ENCODE measurements at places on chromosomes 7 and 10.

DNA sequence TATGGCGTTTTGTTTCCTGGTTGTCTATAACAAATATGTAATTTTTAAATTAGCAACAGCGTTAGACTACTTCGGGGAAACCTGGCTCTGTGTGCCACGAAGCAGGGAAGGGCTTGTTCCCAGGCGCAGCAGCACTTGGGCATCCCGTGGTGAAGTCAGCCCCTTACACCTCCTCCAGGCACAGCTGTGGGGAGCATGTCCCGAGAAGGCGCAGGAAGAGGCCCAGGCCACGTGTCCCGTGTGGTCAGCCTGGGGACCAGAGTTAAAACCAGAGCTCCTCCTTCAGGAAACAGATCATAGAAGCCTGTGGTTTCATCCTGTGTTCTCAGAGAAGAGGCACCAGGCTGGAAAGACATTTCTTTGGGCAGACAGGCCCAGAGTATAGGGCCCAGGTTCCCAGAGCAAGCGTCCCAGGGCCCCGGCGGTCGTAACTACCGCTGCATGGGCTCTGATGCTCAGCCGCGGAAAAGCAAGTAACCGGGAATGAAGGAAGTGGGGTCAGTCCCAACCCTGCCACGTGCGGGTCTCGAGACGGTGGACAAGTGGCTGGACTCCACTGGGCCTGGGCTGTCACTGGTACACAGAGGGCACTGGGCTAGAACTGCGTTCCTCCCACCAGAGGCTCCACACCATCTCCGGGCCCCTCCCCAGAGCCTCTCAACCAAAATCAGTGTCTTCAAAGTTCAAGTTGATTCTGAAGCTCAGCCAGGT is 7.1 kb downstream of the NUDT1 start:
- no peak for DNase-seq

GRCh38 chr10:687583-688311 is 1.7 kb downstream of the DIP2C start:
- no peak for DNase-seq

DNA sequence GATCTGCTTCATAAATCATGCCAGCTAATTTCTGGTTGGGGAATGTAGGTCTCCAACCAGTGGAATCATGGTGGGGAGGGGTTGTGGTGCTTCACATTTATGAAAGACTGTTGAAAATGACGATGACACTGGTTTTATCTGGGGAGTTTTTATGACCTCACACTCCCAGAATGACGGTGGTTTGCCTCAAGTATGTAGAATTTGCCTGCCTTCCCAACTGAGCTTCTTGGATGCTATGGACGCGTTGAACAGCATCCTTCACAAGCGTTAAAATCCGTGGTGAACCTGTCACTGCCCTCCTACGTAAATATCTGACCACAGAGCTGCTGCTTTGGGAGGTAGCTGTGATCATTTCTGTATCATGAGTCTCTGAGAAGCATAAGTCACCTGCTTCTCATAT is 3.3 kb downstream of the INSYN2A start:
- no peak for DNase-seq

DNA sequence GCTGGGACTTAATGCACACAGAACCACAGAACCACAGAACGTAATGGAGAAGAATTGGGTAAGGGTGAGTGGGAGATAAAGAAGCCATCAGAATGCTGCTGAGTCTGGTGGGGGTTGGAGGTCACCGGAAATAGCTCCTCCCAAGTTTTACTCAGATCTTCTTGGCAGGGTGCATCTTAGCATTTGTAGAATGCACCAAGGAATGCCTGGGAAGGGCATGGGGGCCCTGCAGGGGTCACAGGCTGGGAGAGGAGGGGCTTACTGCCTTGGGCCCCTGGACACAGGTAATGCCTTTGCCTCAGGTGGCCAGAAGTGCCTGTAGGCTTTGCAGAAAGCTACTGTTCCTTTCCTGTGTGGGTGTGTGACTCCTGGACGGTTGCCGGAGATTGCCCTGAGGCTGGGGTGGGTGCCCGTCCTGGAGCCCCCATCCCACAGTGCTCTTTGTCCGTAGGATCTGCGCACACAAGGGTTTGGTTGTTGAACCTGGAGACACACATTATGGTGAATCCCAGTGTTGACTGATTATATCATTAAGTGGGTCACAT is 55.1 kb downstream of the MGMT start:
- DNase-seq: no peak

- no peak for DNase-seq
These were observed 59.1 kb downstream of the TES start for GRCh38 chr7:116269466-116269865.

- peak; percentile 33 for DNase-seq
These were observed 32.0 kb upstream of the RBM20 start for GRCh38 chr10:110612087-110612486.

DNA sequence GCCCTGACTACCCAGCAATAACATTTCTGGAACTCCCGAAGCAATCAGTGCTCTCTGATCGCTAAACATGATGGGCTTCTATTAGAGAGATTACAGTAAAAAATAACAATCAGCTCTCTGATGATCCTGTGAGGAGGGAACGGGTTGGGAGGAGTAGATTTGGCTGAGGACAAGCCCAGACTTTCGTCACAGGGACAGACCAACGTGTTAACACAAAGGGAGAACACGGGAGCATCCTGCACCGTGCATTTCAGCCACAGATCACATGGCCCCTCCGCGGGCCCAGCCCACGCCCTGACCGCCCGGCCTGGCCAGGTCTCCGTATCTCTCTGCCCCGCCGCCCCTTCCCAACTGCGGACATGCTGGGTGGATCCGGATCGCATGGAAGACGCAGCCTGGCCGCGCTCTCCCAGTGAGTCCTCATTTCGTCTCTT is 95.0 kb upstream of the AGBL3 start:
- no peak for DNase-seq

DNA sequence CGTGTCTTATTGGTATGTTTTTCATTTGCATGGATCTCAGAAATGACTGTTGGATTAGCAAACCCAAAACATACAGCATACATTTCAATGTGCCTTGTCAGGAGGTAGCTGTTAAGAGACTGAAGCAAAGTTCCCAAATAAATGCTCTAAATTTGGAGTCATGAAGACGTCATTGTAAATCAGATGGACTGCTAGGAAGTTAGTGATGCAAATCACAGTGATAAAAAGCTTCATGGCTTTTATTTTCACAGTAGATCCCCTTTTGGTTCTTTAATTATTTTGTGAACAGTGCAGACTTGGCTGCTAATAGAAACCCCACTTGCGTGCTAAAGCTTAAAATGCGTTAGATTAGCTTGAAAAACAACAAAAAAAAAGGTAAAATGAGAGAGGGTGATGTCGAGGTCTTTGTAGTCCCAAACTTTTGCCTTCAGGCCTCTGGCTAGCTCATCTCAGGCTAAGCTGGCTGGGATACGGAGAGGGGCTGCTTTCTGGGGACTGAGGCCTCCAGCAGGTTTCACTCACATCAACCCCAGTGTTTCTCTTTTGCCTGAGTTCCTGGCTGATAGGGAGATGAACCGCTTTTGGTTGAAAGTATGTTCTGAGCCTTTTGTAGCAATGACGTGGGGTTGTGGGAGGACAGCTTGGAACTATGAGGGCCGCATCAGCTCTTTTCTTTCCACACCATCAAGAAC is 107.1 kb upstream of the CDCA7L start:
- no peak for DNase-seq

- no peak for DNase-seq
These were observed 46.1 kb downstream of the CABCOCO1 start for GRCh38 chr10:61708846-61709245.

- DNase-seq: no peak
These were observed 9.1 kb downstream of the TTYH3 start for GRCh38 chr7:2640846-2641316.

GRCh38 chr7:143892527-143893300 is 9.3 kb downstream of the TCAF1 start:
- no peak for DNase-seq

DNA sequence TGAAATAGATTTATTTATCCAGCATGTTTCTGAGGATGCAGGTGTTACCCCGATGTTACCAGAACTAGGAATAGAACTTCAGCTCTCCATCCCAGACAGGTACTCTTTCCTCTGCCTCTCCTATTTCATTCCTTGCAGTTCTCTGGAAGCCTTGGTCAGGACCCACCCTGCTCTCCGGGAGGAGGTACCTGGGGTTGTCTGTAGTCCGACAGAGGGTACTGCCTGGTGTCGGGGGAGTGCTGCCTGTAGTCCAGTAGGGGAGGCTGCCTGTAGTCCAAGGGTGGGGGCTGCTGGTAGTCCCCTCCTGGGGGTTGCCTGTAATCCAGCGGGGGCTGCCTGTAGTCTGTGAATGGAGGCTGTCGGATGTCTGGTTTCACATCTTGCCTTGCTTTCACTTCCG is 328.4 kb downstream of the PHTF2 start:
- no peak for DNase-seq

DNA sequence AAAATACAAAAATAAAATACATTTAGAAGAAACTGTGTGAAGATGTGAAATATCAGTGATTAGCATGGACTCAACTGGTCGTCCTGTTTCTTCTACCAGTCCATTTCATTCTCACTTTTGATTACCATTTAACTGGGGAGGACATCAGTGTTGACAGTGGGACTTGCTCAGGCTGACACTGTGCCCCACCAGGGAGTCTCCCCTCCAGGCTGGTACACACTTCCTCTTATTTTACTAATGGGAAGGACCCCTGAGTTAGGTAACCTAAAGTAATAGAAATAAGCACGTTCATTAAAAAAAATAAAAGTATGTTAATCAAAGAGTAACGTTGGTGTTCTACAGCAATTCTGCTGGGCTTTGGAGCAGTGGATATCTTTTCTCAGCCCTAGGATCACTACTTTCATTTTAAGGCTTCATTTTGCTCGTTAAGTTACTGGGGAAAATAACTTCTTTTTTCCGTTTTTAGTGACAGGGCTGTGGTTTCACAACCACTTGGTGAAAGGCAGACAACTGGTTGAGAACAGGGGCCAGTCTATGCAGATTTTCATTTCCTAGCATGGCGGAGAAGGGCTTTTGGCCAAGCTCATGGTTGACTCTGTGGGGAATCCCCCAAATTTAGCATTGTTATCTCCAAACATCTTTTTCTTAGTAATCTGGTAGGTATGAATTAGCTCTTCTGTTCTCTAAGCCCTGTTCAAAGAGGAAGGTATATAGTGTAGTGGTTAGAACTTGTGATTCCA is 2.1 kb downstream of the SNX10 start:
- peak; percentile 40 for DNase-seq

GRCh38 chr10:89556600-89556999 is 21.2 kb upstream of the SLC16A12 start:
- DNase-seq: no peak

Data from T-helper 1 cell (primary cell).